ENCODE measurements at places on chromosomes 3 and 15. TPM values are rescaled to one million over a fixed set of nuclear protein-coding genes. Genes with fewer than 3 reads are reported as not detected.

Gene FEZF2
- total RNA-seq = not detected

Gene ATP6V1A
- 107 TPM for total RNA-seq

Gene GOLGA6B
- not detected for total RNA-seq

Gene KBTBD12
- total RNA-seq = not detected

Gene ISL2
- 0.33 TPM for total RNA-seq

Gene AMT
- 0.67 TPM for total RNA-seq

Gene KCNAB1
- 0.33 TPM for total RNA-seq

Gene HRG
- not detected for total RNA-seq

Gene VWA5B2
- total RNA-seq = 0.10 TPM

Gene C2CD4B
- 58.1 TPM for total RNA-seq

Gene RTP3
- not detected for total RNA-seq

Gene CTXN2
- not detected for total RNA-seq

Gene GOLGA6L2
- total RNA-seq = not detected

Gene THSD4
- 44.1 TPM for total RNA-seq

Gene NEIL1
- total RNA-seq = 32.6 TPM

Gene ARHGEF26
- 0.65 TPM for total RNA-seq

Gene SOX14
- not detected for total RNA-seq

Gene CFAP100
- total RNA-seq = not detected

Gene ARNT2
- total RNA-seq = 0.76 TPM

Gene SYNPR
- not detected for total RNA-seq

Gene ACKR4
- 2.9 TPM for total RNA-seq

Gene SNX1
- 48.3 TPM for total RNA-seq

Gene XYLB
- 3.5 TPM for total RNA-seq

Gene PRR23A
- total RNA-seq = not detected

Data from vein endothelial cell (primary cell).